ENCODE measurements at places on chromosomes 5 and 9. TPM values are rescaled to one million over a fixed set of nuclear protein-coding genes. Genes with fewer than 3 reads are reported as not detected.

Gene ZNG1F
- total RNA-seq, result 28.6 TPM

- no peak for DNase-seq
Observed at GRCh38 chr5:107979291-107979690, 308.6 kb upstream of the EFNA5 start.

Gene ITGA1
- total RNA-seq, result not detected

DNA sequence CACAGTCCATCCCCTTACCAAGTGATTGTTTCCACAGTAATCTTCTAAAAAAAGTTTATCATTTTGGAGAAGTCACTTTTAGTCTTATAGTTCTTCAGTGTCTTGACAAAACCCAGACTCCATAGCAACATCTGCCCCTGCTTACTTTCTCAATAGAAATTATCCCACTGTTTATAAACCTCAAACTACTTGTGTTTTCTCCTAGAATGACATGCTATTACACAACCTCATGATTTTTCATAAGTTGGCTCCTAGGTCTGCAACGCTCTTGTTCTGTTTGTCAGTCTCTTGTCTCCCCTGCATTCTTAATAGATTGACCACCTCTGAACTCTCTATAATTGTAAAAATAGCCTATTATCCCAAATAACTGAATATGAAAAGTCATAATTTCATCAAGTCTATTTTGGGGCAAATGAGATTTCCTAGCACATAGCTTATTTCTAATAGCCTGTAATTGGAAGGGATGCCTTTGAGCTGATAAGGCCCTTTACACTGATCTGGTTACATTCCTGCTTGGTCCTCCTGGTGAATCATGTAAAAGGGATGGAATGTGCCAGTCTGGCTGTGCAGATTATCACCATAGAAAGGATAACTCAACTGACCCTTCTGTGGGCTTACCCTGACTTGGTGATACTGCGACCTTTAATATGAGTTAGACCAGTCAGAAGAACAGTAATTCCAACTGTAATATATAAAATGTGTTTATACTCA is 69.6 kb downstream of the CHSY3 start:
- no peak for DNase-seq

Gene TEX48
- not detected for total RNA-seq

Gene GTF2H2C
- 48.8 TPM for total RNA-seq

DNA sequence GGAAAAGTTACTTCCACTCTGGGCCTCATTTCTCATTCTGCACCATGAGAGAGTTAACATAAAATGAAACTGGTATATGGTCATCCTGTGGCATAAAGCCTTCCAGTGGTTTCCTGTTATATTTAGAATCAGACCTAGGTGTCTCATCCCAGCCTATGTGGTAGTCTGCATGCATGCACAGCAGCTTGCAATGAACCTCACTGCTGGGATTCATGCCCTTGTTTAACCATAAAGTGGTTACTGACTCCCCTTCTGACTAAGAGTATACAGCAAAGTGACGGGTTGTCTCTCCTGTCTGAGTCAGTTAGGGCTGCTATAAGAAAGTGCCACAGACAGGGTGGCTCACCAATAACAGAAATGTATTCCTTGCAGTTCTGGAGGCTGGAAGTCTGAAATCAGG is 14.7 kb upstream of the TDRD7 start:
- no peak for DNase-seq

DNA sequence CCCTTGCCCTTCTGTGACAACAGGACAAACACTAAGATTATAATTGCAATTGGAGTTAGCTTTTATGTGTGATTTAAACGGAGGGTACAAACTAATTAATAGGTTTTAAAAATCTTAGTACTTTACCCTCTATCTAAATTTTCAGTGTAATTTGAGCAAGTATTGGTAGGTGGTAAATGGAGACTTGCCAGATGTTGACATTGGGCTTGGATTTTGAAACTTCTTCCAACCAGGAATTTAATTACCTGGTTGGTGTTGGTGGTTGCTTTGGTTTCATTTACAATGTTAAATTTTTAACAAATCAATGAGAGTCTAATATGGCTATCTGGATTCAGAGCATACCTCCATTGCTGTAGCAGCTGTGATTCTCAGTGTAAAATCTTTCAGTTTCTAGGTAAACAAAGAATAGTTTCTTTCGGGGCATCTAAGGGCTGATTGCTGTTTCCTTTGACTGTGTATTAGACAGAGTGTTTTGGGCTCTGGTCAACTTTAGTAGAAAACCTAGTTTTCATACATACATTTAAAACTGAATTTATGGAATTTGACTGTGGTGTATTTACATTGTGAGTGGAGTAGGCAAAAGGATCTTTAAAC is 1.9 kb downstream of the DAPK1 start:
- DNase-seq, result no peak

DNA sequence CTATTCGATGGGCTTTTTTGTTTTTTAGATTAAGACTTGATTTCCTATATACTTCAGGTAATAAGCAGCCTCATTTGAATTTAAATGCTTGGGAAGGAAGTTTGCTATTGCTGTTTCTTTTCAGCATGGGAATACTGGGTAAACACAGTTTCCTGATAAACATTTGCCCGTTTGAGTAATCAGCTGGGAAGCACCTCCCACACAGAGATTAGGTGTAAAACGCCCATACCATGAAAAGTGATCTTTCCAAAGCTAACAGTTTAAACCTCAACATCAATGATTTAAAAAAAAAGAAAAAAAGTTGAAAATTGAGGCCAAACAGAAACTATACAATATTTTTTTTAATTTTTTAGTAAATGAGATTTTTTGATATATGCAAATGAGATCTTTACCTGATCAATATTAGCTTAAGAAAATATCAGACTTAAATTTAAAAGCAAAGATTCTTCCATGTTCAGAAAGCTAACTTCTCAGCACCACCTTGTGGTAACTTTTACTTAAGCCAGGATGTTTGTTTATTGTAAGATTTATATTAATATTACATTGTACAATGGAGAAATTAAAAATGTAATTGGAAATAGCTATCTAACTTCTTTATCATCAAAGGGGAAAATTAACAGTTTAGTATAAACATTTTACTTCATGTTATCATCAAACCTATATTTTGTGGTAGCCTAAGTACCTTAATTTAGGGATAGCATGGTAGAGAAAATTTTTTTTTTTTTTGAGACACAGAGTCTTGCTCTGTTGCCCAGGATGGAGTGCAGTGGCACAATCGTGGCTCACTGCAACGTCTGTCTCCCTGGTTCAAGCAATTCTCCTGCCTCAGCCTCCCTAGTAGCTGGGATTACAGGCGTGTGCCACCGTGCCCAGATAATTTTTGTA is 39.8 kb downstream of the F2RL2 start:
- peak; percentile 39 for DNase-seq

GRCh38 chr5:114411380-114411931 is 49.6 kb downstream of the KCNN2 start:
- DNase-seq, result no peak

Gene SCGB3A2
- not detected for total RNA-seq

GRCh38 chr9:18346745-18347144 is 127.2 kb upstream of the ADAMTSL1 start:
- DNase-seq, result no peak

All from OCI-LY7 (cell line).